ENCODE measurements at places on chromosomes 7 and 10. TPM values are rescaled to one million over a fixed set of nuclear protein-coding genes. Genes with fewer than 3 reads are reported as not detected.

The CUBN gene
- 0.27 TPM for total RNA-seq

The DUSP5 gene
- total RNA-seq = 1.5 TPM

The CCDC71L gene
- not detected for total RNA-seq

The TRIM74 gene
- 1.4 TPM for total RNA-seq

The AQP1 gene
- not detected for total RNA-seq

The OR9A2 gene
- total RNA-seq = not detected

The SLIT1 gene
- total RNA-seq = 0.33 TPM

The CCDC136 gene
- not detected for total RNA-seq

The ZNF3 gene
- total RNA-seq = 56.9 TPM

The AGFG2 gene
- 117 TPM for total RNA-seq

The INA gene
- 0.04 TPM for total RNA-seq

The UPK3B gene
- total RNA-seq = not detected

The KCTD7 gene
- 7.3 TPM for total RNA-seq

The IDI2 gene
- total RNA-seq = not detected

The PFKP gene
- 1.3 TPM for total RNA-seq

The ASB10 gene
- not detected for total RNA-seq

The CYP3A7 gene
- total RNA-seq = 6.4 TPM

The GOLGA7B gene
- not detected for total RNA-seq

The MSMB gene
- total RNA-seq = not detected

The HOXA1 gene
- total RNA-seq = 0.20 TPM

The CLCN1 gene
- total RNA-seq = not detected

The SNCG gene
- not detected for total RNA-seq

The SPAM1 gene
- not detected for total RNA-seq

The CDK6 gene
- total RNA-seq = 134 TPM

The GPR26 gene
- not detected for total RNA-seq

The NPTX2 gene
- total RNA-seq = not detected

The PALD1 gene
- total RNA-seq = 0.07 TPM

The FXYD4 gene
- not detected for total RNA-seq

The NODAL gene
- not detected for total RNA-seq

The POR gene
- total RNA-seq = 115 TPM

The COBL gene
- total RNA-seq = 3.8 TPM

The TASOR2 gene
- total RNA-seq = 58.9 TPM

The ANKRD61 gene
- total RNA-seq = not detected

The TMEM273 gene
- not detected for total RNA-seq

The GPER1 gene
- total RNA-seq = 19.7 TPM

The CNPY1 gene
- not detected for total RNA-seq

The VSTM4 gene
- total RNA-seq = not detected

The HNRNPA2B1 gene
- total RNA-seq = 412 TPM

The EGR2 gene
- 0.11 TPM for total RNA-seq

The PLXDC2 gene
- 2.1 TPM for total RNA-seq

The HOXA2 gene
- not detected for total RNA-seq

The GIMAP5 gene
- not detected for total RNA-seq

The BRAT1 gene
- 16.7 TPM for total RNA-seq

The KCNK18 gene
- not detected for total RNA-seq

The PLEKHA8 gene
- total RNA-seq = 26.4 TPM

The ANKRD7 gene
- not detected for total RNA-seq

The DNAJC30 gene
- total RNA-seq = 3.3 TPM

The LIPJ gene
- total RNA-seq = not detected

The LIPN gene
- not detected for total RNA-seq

The SH2D4B gene
- total RNA-seq = not detected

The LIPF gene
- total RNA-seq = not detected

The TAF6 gene
- total RNA-seq = 25.6 TPM
